Dorsolateral prefrontal cortex (tissue), 122 donors: ENCODE measurements at places on chromosomes 5 and 9.

DNA sequence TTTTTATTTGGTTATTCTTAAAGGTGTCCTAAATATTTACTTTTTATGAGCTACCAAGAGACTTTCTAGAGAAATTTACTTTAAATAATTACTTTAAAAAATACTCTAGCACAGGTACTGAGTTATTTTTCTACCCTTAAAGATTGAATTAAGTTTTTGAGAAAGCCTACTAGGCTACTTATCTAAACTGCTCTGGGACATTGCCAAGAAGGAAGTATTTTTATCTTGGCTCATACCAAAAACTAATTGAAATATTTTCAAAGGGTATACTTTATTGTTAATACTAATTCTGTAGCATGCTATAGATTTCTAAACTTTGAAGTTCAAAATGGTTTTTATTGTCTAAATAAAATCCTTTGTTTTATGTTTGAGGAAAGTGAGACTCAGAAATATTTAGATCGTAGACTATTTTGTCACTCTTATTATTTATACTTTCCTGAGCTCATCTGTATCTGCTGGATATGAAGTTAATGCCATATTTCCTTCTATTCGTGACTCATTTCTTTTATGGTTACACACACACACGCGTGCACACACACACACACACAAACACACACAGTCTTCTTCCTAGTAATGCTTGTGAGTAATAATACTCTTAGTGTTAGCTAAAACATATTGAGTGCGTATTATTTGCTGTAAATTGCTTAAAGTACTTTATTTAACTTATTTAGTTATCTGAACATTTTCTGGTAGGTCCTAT lies 89.5 kb downstream of the MAN2A1 start:
- no peak for DNase-seq

DNA sequence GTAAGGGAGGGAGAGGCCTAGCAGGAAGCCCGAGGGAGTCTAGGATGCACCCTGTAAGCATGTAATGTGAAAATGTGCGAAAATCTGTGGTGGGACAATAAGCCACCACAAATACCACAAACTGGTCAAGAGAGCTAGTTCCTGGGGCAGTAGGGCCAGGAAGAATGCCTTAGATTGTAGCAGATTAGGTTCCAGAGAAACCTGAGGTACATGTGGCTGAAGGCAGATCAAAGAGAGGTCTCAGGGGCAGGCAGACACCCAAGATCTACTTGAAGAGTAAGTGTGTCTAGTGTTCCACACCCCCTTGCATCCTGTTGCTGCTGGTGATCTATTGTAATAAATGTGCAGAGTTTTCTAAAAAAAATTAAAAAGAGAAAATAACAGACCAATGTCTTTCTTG lies 1677.3 kb upstream of the CDH6 start:
- DNase-seq = no peak

GRCh38 chr5:173625673-173626504 lies 9.4 kb upstream of the BOD1 start:
- no peak for DNase-seq

DNA sequence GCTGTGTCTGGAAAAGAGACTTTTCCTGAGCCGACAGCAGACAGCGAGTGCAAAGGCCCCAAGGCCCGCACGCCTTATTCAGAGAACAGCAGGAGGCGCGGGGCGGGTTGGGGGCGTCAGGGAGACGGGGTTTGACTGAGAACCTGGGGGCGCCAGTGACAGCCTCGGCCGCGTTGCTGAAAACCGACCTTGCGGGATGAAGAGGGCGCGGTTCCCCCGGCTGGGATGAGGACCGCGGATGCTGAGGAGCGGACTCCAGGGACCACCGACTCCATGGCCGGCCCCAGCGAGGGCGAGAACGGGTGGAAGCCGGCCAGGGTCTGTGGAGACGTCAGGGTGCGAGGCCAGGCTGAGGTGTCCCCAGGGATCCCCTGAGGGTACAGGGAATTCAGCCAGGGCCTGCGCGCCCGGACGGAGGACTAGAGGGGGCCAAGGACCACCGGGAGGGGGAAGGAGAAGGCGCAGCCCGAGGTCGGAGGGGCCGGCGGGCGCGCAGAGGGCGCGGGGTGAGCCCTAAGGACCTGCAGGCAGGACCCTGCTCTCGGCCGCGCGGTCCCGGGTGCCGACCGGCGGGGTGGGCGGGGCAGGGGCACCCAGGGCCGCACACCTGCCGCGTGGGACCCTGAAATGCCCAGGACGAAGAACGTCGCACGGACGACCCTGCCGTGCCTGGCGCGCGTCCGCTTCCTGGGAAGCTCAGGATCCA lies 837 bp upstream of the AHRR start:
- DNase-seq = no peak

GRCh38 chr5:92206681-92207080 lies 823.6 kb upstream of the ARRDC3 start:
- DNase-seq = no peak

DNA sequence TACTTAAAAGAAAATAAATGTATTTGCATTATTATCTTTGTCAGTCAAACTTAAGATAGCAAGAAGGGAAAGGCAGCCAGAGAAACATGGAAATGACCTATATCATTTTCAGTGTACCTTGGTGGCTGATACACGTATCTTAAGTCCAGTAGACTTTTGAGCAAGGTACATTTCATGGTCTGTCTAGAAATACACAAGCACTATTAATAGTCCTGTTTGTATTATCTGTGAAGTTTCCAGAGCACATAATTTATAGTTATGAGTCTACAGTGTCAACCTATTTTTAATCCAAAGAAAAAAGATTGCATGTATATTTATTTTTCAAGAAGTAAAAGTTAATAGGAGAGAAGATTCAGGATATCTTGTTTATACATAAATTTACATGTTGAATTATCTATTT lies 95.7 kb downstream of the IZUMO3 start:
- DNase-seq = no peak

DNA sequence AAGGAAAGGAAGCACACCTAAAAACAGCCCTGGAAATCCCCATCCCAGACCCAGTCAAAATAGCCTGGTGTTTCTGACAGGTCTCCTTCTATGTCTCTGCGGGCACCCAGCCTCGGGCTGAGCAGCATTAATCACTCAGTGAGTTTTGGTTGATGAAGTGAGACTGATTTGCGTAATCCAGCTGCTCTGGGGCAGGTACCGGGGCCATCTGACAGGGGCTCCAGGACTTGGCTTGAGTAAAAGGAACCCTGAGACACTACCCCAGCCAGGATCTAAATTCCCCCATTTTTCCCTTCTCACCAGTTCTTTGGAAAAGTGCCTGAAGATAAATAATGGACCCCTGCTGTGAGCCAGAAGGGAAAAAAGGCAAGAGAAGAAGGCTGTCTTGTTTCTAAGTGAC lies 596 bp downstream of the SLC28A3 start:
- no peak for DNase-seq

- no peak for DNase-seq
Observed at GRCh38 chr9:127634021-127634420, 21.9 kb downstream of the STXBP1 start.

DNA sequence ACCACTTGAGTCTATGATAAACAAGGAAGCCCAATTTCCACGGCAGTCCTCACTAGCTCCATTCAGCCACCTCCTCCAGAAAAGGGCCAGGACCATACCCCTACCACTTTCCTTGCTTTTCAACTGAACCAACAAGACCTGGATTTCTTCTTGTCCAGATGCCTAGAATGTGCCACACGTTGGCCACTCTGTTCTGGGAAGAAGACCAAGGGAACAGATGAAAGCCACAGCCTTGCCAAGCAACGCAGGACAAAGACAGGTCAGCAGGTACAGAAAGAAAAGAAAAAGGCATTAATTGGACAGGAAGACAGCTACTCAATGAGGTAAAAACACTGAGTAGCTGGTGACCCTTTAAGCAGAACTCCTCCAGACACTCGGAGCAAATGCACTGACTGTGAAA lies 2.2 kb downstream of the CCNJL start:
- DNase-seq = peak; percentile 70

- DNase-seq = no peak
Observed at GRCh38 chr5:123178683-123179082, 89.6 kb downstream of the PRDM6 start.

- no peak for DNase-seq
Observed at GRCh38 chr9:90064248-90064647, 459.4 kb downstream of the GADD45G start.
